ENCODE measurements at places on chromosomes 13 and 19.

DNA sequence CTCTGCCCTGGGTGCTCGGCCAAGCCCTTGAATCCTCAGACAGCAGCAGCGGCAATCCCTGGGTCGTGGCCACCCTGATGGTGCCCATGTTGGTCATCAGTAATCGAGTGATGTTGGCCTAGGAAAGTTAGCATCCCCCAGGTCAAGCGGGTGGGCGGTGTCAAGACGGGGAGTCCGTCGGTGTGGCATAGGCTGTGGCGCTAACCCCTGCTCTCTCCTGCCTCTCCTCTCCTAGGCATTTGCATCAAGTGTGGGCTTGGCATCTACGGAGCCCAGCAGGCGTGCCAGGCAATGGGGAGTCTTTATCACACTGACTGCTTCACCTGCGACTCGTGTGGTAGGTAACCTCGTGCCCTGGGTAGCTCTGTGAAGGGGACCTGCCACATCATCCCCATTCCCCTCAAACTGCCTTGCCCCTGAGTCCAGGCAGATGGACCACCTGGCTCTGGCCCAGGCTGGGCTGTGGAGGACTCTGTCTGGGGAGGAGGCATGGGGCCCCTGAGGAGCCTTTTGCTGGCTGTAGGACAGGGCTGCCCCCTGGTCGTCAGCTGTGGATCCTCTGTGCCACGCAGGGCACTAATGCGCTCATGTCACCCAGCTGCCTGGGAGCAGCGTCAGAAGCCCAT lies 8.7 kb downstream of the WTIP start:
- no peak for DNase-seq

DNA sequence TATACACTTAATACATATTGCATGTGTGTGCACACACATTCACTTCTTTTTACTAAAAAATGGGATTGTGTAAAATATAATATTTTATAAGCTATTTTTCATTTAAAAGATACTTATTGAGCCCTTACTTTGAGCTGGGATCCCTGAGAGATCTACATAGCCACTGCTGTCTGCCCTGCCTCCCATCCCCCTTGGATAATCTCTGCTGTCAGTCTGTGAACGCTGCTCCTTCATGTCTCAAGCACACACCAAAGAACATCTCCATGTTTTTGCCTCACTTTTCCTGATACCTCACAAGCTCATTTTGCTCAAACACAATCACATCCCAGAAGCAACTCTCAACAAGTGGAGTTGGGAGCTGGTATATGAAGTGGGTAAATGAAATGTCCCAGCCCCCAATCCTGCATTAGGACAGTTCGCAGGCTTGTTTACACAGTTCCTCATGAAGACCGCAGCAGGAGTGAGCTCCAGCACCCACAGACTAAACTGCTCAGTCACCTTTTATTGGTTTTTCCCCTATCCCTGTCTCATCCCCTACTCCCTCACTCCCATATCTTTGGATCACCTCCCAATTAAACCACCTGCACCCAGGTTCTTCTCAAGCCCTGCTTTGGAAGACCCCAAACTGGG lies 108.3 kb upstream of the FRY start:
- no peak for DNase-seq

DNA sequence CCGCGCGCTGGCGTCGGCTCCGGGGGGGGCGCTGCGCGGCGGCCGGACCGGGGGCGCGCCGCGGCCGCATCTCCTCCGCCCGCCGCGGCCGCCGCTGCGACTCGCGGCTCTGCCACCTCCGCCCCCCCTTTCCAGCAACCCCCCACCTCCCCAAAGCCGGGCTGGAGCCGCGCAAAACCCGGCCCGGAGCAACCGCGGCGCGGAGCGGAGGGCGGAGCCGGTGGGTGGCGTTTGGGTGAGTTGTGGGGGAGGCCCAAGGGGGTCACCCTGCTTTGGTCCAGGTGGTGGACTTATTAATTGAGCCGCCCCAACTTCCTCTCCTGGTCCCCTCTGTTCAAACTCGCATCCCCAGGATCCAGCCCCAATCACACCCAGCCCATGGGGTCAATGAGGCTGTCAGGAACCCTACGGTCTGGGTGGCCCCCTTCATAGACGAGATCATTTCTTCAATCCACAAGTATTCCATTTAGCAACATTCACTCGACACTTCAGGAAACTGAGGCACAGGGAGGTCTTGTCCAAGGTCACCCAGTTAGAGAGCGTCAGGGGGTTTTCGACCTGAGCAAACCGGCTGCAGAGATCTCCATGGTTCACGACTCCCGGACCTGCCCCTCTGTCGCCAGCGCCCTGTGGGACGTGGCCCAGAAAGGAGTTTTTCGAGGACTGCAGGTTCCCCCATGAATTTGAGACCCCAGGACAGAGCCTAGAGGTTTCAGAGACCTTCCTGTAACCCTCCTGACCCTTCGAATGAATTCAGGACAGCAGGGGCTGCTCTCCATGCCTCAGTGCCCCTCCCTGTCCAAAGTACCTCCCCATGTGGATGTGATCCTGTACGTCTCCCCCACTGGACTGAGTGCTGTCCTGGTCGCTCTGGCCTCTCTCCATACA lies 22.4 kb upstream of the SEMA6B start:
- DNase-seq: no peak

GRCh38 chr13:41582027-41582463 lies 124.7 kb downstream of the RGCC start:
- no peak for DNase-seq
